ENCODE measurements at places on chromosomes 1 and 21.

DNA sequence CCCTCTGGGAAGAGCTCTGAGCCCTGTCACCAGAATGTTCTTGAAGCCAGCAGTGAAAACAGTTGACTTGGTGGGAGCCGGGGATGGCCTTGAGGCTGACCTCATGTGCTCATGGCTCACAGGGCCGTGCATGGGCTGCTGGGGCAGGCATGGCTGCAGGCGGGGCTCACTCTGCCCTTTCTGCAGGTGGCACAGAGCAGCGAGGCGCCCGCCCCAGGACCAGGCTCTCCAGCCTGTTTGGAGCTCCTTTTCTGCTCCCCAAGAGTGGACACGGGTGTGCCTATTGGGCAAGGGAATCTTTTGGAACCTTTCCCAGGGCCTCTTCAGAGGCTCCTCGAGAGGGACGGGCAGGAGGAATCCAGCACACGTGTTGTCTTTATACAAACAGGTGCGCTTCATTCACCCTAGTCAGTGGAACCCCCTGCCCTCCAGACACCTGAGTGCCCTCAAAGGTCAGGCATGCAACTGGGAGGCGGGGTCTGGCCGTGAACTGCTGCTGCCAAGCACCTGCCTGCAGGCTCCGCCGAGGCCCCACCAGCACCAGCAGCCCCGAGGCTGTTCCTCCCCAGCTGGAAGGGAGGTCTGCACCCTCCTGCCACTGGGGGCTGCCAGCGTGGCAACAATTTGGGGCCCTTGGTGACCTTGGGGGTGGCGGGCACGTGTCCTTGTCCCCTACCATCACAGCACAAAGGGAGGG lies 2.6 kb upstream of the TTC34 start:
- DNase-seq, result no peak

DNA sequence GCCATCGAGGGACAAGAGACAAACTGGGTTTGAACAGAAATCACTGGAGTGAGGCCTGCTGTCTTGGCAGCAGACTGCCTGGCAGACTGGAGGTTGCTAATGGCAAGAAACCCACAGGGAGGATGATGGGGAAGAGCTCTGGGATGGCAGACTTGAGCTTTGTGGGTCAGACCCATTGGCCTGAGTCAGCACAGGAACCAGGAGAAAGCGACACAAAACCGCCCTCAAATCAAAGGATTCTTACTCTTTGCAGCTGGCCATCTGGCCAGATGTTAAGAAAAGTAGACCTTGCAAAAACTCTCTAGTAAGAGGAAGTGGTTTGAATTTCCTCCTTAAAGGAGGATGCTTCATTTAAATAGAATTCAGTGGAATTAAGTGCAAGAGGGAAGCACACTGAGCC lies 195.2 kb upstream of the JUN start:
- DNase-seq, result no peak

DNA sequence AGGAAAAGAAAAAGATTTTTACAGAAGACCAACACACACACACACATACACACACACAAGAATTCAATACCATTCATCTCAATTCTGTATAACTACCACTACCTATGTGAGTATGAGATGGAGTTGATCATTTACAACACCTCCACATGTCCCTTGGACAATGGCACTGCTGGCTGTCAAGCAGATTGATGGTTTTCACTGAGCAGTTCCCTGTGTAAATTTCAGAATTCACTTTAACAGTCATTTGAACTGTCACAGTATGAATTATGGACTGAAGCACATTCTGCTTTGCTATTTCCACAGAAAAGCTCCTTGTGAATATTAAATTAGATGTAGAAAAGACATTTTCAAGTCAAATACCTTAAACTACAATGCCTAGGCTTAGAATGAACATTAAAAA lies 14.3 kb downstream of the KCNT2 start:
- DNase-seq, result no peak

- DNase-seq, result no peak
Observed at GRCh38 chr1:89896105-89896942, 75.5 kb downstream of the LRRC8D start.

GRCh38 chr1:178877896-178878295 lies 7.0 kb upstream of the ANGPTL1 start:
- no peak for DNase-seq

GRCh38 chr1:56482486-56482885 lies 96.9 kb downstream of the PLPP3 start:
- DNase-seq, result no peak
